Activated CD4-positive, alpha-beta T cell treated with anti-CD3 and anti-CD28 coated beads, Interleukin-2, amount 10 ng/mL, durations not matched to agents 7 days and 5 days (primary cell): ENCODE measurements at places on chromosomes 12 and 14. TPM values are rescaled to one million over a fixed set of nuclear protein-coding genes. Genes with fewer than 3 reads are reported as not detected.

The PRIMA1 gene
- not detected for total RNA-seq

The PLEKHG7 gene
- not detected for total RNA-seq

DNA sequence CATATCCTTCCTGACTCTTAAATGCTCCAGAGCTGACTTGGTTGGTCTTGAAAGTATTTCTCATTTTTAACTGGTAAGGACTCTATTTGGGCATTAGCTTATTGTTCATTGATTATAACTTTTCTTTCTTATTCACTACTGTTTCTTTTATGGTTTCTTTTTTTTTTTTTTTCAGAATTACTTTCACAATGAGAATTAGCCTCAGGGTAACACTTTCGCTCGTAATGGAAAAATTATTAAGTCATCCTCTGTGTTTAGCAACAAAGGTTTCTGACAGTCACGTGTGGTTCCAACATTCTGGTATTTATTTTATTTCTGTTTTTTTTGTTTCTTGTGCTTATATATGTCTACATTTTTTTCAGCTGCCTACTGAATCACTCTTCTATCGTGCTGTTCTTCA is 80.0 kb downstream of the METTL25 start:
- DNase-seq: no peak
- H3K27me3 ChIP-seq: no peaks in the 10 kb centered on the region
- H3K27ac ChIP-seq: no peak overlapping the region
- H3K4me1 ChIP-seq: no peaks in the 10 kb centered on the region

DNA sequence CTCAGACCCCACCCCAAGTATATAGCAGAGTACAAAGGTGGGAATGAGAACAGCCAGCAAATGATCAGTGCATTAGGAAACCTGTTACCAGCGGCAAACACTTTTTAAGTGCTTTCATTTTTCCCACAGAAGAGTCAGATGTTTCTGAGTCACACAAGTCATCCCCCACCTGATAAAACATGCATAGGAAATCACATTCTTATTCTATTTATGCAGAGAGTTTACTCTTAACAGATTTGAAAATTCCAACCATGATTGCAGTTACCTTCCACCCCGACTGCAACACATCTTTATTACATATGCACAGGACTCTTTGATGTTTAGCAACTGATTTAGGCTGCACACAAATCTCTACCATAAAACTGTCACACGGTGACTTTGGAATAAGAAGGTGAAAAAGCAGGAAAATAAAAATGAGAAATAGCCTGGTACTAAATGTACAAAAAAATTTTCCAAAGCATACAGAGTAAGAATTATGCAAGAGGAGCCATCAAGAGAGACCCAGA is 236.4 kb downstream of the PAWR start:
- H3K36me3 ChIP-seq: no peaks in the 10 kb centered on the region
- no peak overlapping the region for H3K27ac ChIP-seq
- H3K4me3 ChIP-seq: no peak overlapping the region
- no peak for DNase-seq
- no peaks in the 10 kb centered on the region for H3K27me3 ChIP-seq
- H3K4me1 ChIP-seq: no peaks in the 10 kb centered on the region

DNA sequence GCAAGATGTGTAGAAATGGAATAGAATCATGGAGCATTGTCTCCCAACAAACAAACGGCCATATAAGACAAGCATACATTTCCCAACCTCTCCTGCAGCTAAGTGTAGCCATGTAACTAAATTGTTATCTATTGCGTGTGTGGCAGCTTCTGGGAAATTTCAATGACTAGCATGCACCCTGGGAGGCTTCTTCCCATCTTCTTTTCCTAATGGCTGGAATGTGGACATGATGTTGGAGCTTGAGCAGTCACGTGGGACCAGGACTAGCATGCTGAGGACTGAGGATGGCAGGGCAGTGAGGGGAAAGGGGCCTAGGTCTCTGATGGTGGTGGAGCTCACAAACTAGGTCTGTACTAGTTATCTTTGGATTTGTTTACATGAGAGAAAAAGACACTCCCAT is 21.7 kb upstream of the CTDSP2 start:
- peaks cover 10% of the 10 kb centered on the region for H3K27me3 ChIP-seq
- H3K4me3 ChIP-seq: no peak overlapping the region
- DNase-seq: no peak
- no peak overlapping the region for H3K27ac ChIP-seq
- peaks cover 2% of the 10 kb centered on the region for H3K36me3 ChIP-seq

DNA sequence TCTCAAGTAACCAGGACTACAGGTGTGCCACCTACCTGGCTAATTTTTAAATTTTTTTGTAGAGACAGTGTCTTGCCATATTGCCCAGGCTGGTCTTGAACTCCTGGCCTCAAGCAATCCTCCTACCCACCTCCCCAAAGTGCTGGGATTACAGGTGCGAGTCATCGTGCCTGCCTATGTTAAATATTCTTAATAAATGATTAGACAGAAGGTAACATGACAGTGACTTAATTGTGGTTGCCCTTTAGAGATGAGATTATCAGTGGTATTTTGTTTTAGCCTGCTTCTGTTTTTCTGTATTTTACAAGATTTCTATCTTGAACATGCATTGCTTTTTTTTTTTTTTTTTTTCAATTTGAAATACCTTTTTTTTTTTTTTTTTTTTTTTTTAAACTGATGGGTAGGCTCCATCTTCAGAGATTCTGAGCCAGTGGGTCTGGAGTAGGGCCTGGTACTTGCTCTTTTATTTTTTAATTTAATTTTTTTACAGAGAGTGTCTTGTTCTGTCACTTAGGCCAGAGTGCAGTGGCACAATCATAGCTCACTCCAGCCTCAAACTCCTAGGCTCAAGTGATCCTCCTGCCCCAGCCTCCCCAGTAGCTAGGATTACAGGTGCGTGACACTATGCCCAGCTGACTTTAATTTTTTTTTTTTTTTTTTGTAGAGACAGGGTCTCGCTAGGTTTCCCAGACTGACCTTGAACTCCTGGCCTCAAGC is 88.4 kb downstream of the BORCS5 start:
- peaks cover 23% of the 10 kb centered on the region for H3K36me3 ChIP-seq
- no peak overlapping the region for H3K4me3 ChIP-seq
- H3K4me1 ChIP-seq: peaks cover 51% of the 10 kb centered on the region
- H3K27me3 ChIP-seq: no peaks in the 10 kb centered on the region
- DNase-seq: no peak

- H3K4me3 ChIP-seq: no peak overlapping the region
- no peaks in the 10 kb centered on the region for H3K36me3 ChIP-seq
- DNase-seq: no peak
These were observed 13.3 kb downstream of the BDKRB1 start for GRCh38 chr14:96269359-96269710.
